ENCODE measurements at places on chromosomes 2 and 18.

- H3K36me3 ChIP-seq: no peaks in the 10 kb centered on the region
- no peak for DNase-seq
- H3K4me3 ChIP-seq: no peak overlapping the region
Measured at GRCh38 chr18:33812186-33812585, 234.2 kb downstream of the ASXL3 start.

DNA sequence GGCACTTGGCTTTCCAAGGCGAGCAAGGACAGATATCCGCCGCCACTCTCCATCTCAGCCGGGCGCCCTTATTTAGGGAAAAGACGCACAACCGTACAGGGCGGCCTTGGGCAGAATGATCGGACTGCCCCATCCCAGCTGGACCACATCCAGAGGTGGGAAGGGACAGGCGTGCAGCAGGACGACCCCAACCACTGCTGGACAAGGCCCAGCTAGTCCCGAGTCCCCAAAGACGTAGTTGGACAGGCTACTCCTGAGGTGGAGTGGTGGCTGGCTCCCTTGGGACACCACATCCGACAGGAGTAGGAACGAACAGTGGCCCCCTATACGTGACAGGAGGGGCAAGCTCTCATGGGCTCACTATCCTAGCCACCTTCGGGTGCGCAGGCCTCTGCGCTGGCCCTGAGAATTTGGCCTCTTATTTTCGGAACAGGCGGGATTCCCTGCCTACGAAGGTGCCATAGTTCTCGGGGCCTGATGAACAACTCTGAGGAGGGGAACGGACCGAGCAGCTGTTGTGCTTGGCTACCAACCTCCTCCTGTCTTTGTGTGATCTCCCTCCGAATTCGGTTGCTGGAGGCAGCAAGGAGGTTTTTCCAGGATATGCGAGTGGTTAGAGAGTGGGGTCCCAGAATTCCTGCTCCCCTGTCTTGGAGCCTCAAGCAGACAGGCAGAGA is 2.3 kb downstream of the FEV start:
- peaks cover 18% of the 10 kb centered on the region for H3K27me3 ChIP-seq
- peaks cover 7% of the 10 kb centered on the region for H3K4me1 ChIP-seq
- no peak for DNase-seq
- no peaks in the 10 kb centered on the region for H3K36me3 ChIP-seq

GRCh38 chr2:25082002-25082622 is 40.2 kb downstream of the EFR3B start:
- no peaks in the 10 kb centered on the region for H3K27me3 ChIP-seq
- H3K4me3 ChIP-seq: no peak overlapping the region

GRCh38 chr18:77000527-77000926 is 132.1 kb downstream of the MBP start:
- H3K36me3 ChIP-seq: no peaks in the 10 kb centered on the region
- no peak overlapping the region for H3K4me3 ChIP-seq
- H3K27me3 ChIP-seq: no peaks in the 10 kb centered on the region
- no peak overlapping the region for H3K27ac ChIP-seq

- DNase-seq: no peak
- peaks cover 9% of the 10 kb centered on the region for H3K4me1 ChIP-seq
- no peak overlapping the region for H3K4me3 ChIP-seq
Measured at GRCh38 chr2:43274055-43274454, 47.6 kb upstream of the ZFP36L2 start.
